ENCODE measurements at places on chromosomes 5 and 9.

DNA sequence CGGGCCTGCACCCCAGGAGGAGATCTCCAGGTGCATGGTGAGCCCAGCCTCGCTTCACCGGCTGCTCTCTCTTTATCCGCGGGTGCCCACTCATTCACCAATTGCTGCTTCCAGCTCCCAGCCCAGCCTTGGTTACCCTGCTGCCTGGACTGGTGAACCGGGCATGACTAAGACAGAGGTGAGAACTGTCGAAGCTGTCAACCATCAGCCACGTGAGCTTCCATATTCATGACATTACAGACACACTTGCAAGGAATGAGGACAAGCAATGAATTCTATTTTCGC is 220.5 kb downstream of the ROR2 start:
- DNase-seq = no peak

DNA sequence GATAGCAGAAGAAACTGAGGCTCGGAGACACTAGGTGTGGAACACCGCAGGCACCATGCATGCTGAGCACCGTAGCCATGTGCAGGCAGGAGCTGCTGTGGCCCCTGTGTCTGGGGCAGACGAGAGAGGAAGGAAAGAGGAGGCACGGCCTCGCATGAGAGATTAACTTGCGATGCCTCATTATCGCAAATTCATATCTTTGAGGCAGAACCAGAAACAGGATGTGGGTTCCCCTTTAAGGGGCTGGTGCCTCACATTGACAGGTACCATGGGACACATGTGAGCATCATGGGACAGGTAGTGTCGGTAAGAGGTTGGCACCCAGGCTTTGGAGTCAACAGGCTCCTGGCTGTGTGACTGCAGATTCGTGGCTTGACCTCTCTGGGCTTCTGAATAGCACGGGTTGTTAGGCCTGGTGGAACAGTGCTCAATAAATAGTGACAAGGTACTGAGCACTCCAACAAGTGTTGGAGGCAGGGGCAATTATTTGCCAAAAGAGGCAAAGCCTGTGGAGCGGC is 40.8 kb downstream of the NAIF1 start:
- no peak for DNase-seq

- DNase-seq = no peak
These were observed 127.6 kb downstream of the RFX3 start for GRCh38 chr9:3398232-3398648.

- no peak for DNase-seq
These were observed 154.9 kb downstream of the EPB41L4A start for GRCh38 chr5:112264151-112264550.

- DNase-seq = no peak
These were observed 12.2 kb downstream of the HSPA4 start for GRCh38 chr5:133063965-133064364.

- no peak for DNase-seq
These were observed 26.6 kb downstream of the MORN5 start for GRCh38 chr9:122186301-122186700.

- DNase-seq = no peak
These were observed 51.7 kb downstream of the ZNF474 start for GRCh38 chr5:122180863-122181548.

- DNase-seq = no peak
These were observed 205.2 kb downstream of the PIK3R1 start for GRCh38 chr5:68420476-68421344.

GRCh38 chr9:125172031-125172755 is 17.4 kb downstream of the PPP6C start:
- DNase-seq = no peak

DNA sequence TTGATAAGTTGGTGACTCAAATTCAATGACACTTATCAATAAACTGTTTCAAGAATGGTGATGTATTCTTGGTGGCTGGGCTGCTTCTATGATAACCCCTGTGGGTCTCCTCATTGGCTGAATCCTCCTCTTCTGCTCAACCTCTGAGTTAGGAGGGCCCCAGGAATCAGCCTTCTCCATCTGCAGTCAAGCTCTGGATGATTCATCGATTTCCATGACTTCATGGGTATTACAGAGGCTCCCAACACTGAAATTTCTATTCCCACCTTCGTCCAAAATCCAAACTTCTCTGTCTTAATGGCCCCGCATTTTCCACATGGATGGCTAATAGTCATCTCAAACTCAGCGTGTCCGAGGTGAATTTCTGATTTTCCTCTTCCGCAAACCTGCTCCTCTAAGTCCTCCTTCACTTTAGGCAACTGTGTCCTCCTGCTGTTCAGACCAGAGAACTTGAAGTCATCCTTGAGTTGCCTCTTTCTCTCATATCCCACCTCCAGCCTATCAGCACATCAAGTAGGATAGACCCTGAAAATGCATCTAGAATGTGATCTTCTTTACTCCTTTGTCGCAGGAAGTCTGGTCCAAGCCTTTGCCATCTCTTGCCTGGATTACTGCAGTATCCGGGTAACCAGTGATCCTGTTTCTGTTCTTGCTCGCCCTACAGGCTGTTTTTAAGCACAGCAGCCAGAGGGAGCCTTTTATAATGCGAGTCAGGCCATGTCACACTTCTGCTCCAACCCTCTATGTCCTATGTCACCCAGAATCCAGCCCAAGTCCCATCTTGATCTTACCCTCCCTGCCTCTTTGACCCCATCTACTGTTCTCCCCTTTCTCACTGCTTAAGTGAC is 41.4 kb upstream of the IL7R start:
- no peak for DNase-seq

DNA sequence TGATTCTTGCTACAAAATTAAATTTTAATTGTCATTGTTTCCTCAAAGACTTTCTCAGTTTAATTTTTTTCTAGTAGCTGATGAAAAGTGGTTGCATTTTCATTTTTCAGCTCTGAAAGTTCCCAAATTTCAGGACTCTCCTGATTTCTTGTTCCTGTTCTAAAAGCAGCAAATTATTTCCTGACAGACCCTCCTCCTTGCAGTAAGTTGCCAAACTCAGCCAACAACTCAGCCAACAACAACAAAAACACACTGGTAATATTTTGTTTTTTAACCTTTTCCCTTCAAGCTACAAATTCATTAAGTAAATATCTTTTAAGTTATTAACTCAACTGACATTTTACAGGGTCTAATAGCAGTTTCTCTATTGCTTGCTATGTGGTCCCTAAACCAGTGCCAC is 487.8 kb upstream of the NUDT12 start:
- DNase-seq = no peak

GRCh38 chr9:72462340-72462739 is 59.1 kb upstream of the TMC1 start:
- DNase-seq = no peak

- no peak for DNase-seq
These were observed 493.5 kb downstream of the EBF1 start for GRCh38 chr5:158606233-158606632.

- no peak for DNase-seq
These were observed 363.0 kb upstream of the RIOK2 start for GRCh38 chr5:97545886-97546535.

- no peak for DNase-seq
These were observed 74.4 kb upstream of the S1PR3 start for GRCh38 chr9:88916894-88917293.

DNA sequence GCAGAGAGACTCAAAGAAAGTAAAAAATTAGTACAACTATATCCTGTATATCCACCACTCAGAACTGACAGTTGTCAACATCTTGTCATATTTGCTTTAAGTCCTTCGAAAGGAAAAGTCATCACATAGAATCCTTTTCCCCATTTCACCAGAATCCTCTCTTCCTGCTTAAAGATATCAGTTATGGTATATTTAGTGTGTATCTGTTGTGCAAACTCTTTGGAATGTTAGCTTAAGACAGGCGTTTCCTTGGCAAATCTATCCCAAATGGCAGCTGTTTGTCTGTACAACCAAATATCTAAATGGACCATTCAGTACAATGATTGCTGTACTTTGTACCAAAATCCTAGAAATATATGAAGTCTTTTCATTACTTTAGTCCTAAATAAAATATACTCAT is 98.5 kb downstream of the ITGA1 start:
- no peak for DNase-seq

DNA sequence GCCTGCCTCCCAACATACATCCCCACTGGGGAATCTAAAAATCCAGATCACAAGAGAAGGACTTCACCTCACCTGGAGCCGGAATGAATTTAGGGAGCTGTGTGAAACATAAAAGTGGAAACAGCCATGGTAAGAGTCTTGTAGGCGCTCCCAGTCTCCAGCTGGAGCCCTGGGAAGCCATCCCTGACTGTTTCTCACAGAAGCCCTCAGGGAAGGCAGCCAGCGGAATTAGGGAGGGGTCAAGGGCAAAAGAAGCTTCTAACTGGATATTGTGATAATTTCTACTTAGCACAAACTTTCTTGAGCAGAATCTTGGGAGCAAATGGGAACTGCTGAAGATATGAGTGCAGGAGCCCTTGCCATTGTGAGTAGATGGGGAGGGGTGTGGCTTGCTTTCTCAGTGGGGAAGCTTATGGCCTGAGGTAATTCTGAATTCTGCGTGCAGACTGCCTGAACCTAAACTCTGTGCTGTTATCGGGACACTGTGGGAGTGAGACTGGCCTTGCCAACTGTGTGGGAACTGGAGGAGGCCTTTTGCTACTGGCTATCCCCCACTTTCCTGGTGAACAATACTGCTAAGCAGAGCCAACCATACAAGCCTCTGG is 174.4 kb upstream of the SMC2 start:
- DNase-seq = no peak

- no peak for DNase-seq
These were observed 380.3 kb downstream of the GADD45G start for GRCh38 chr9:89985068-89985467.

- DNase-seq = no peak
These were observed 28.4 kb downstream of the NEURL1B start for GRCh38 chr5:172669386-172670004.

DNA sequence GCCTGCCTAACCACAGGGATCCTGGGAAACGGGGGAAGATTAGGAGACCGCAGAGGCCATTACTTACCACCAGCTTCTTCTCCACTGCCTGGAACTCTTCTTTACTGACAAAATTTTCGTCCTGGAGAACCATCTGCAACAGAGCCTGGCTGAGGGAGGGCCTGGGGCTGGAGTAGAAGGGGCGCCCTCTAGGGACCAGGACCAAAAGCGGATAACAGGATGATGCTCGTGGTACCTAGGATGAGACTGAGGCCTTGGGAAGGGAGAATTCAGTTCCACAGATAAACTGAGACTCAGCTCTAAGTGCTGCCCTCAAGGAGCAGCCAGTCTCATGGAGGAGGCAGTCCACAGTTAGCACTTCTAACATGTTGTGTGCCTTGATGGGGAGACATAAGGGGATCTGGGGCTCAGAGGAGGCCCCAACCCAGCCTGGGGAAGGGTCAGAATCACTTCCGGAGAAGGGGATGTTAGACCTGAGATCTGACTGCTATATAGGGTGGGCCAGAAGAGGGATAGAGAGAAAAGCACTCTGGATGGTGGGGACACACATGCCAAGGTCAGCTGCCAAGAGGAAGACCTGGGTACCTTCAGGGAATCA is 1.2 kb downstream of the SPATA24 start:
- DNase-seq = no peak

DNA sequence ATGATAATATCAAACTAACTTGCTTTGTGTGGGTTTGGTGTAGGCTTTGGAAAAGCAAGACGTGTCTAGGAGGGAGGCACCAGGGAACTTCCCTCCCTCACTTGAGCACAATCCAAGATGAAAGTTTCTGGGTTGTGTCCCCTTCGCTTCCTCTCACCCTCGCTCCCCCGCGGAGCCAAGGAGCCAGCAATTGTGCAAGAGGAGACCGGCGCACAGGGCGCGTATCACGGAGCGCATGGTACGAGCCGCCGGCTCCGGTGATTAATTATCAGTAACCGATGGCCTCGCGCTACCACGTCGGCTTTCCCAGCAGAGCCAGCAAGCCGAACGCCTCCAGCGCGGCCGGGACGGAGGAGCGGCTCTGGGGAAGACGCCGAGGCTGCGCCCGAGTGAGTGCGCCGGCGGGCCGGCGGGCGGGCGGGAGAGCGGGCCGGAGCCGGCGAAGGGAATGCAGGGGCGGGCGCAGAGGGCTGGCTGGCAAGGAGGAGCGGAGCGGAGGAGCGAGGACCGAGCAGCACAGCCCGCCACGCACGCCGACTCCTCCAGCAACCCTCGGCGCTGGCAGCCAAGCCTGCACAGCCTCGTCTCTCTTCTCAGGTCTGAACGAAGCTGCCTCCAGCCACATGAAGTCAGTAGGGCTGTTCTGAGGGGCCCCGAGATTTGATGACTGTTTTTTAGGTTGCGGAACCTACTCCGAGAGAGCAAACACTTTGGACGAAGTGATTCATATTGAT is 143.6 kb downstream of the BNC2 start:
- DNase-seq = no peak

DNA sequence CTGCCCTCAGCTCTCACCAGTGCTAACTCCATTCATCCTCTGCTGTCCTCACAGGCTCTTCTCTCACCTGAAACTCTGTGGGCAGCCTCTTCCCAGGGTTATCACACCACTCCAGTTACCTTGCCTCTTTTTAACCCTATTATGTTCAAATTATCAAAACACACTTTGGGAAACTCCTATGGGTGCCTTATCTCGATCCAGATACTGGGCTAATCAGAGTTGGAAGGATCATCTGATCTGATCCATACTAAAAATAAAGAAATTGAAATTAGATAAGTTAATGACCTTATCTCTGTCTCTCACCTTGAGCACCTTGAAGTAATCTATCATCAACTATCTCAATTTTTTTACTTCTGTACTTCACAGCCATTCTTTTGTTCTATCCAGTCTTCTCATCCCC is 300.5 kb upstream of the ISL1 start:
- no peak for DNase-seq

GRCh38 chr5:180869587-180869986 is 8.5 kb upstream of the ZFP62 start:
- DNase-seq = no peak

- no peak for DNase-seq
These were observed 439.3 kb downstream of the DTWD2 start for GRCh38 chr5:118548761-118549720.

DNA sequence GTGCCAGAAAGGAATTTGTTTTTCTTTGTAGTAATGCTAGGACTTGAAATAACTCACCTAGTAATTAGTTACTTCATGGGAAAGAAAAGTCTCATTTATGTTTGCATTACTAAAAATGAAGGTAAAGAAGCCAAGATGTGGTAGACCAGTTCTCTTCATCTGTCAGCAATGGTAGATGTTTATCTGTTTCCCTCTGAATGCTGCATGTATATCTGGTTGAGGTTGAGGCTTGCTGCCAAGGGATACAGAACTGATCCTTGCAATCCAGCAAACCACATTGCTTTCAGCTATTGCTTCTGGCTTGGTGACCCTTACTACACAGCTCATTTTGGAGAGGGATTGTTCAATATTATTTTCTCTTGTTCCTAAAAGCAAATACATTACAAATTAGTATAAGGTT is 73.6 kb downstream of the ZNF474 start:
- DNase-seq = no peak

- DNase-seq = no peak
These were observed 100.6 kb downstream of the ARHGAP26 start for GRCh38 chr5:142870532-142871362.

GRCh38 chr5:43973318-43973717 is 370.3 kb downstream of the NNT start:
- DNase-seq = no peak

GRCh38 chr5:82917584-82917983 is 159.6 kb downstream of the TMEM167A start:
- no peak for DNase-seq

GRCh38 chr9:20414150-20414549 is 208.1 kb downstream of the MLLT3 start:
- DNase-seq = no peak

GRCh38 chr9:129436751-129437625 is 183.9 kb downstream of the C9orf50 start:
- DNase-seq = no peak

- no peak for DNase-seq
These were observed 7.3 kb downstream of the NRARP start for GRCh38 chr9:137294681-137295237.

All from stimulated activated CD4-positive, alpha-beta T cell treated with anti-CD3 and anti-CD28 coated beads, Interleukin-1b, Interleukin-23, amount 100 ng/mL, for 1 hour (primary cell).